Activated naive CD8-positive, alpha-beta T cell treated with anti-CD3 and anti-CD28 coated beads, Interleukin-2, amount 10 ng/mL, durations not matched to agents 7 days and 5 days (primary cell): ENCODE measurements at places on chromosomes 7 and 10.

DNA sequence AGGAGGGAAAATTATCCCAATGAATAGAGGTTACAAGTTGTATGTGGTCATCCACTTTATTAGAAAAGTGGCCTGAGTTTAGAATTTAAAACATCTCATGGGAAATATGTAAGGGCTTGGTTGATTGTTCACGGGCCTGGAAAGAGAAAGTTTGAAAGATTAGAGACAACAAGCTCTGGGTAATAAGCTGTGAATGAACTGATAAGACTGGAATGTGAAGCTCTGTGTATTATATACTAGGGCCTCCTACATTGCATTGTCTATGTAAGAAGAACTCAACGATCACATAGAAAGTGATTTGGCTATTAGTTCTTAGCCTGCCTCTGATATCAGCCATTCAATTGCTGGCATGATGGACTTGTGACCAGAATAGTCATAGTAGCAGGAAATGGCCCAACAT lies 199.2 kb upstream of the MAGI2 start:
- DNase-seq = no peak

DNA sequence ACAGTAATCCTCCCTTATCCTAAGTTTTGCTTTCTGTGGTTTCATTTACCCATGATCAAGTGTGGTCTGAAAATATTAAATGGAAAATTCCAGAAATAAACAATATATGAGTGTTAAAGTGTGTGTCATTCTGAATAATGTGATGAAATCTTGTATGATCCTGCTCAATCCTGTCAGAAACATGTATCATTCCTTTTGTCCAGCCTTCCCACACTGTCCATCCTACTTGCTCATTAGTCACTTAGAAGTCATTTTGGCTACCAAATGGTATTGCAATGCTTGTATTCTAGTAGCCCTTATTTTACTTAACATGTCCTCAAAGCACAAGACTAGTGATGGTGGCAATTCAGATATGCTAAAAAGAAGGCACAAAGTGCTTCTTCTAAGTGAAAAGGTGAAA lies 1211.2 kb upstream of the SORCS1 start:
- DNase-seq = no peak

DNA sequence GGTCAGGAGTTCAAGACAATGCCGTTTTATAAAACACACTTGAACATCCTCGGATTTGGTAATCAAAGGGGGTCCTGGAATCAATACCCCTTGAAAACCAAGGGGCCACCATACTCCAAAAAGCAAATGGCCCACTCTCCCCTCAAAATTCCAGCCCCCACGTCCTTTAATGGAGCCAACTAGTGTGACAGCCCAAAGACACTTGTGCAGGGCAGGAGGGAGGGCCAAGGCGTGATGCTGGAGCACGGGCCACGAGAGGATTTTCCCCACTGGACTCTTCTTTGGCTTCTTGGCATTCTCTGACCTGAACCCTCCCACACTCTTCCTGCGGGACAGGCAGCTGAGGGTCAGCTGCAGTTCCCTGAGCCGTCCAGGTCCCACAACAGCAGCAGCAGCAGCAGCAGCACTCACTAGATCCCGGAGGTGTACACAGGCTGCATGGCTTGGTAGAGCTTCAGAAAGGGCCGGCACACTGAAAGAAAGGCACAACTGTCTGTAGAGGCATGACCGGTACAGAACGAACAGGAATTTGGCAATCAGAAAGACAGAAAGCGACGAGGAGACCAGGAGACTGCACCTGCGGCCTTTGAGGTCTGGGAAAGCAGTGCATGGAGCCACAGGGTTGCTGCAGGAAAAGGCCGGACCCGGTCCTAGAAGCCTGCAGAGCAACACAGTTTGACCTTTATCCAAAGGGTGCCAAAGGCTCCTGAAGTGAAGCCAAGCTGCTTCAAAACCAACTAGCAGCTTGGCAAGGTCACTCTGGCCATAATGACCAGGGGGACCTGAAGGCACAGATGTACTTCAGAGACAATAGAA lies 168.2 kb downstream of the TNS3 start:
- no peak for DNase-seq

- DNase-seq = no peak
These were observed 14.7 kb downstream of the NODAL start for GRCh38 chr10:70426823-70427222.

- no peak for DNase-seq
These were observed 16.7 kb downstream of the NEURL1 start for GRCh38 chr10:103510046-103510685.

- DNase-seq = no peak
These were observed 34.9 kb downstream of the TASOR2 start for GRCh38 chr10:5719546-5719945.

DNA sequence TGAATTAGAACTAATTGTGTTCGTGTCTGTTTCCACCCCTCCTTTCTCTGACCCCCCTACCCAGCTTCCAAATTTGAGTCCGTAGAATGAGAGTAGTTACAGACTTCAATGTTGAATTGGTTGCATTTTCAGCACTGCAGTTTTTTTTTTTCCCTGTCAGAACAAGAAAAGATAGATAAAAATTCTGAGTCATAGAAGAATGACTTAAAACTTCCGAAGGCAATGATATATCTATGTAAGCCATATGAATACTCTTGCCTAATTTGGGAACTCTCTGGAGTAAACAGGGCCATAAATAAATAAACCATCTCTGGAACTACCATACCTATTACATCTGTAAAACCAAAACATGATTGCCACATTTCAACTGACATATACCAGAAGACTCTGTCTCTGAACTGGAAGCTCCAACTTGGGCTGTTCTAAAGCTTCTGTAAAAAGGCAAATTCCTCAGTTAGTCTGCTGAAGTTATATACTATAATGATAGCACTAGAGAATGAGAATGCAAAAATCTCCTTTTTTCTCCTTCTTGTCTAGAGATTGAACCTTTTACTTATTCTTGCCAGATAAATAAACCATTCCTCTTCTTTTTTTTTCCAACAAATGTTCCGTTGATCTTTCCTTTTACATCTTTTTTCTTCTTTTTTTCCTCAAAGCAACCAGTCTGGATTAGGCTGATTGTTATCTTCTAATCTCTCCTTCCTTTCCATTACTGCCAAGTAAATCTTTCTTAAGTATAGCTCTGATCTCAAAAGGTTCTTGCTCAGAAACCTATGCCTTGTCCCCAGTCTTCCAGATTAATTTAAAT lies 23.5 kb downstream of the VCL start:
- DNase-seq = no peak
